ENCODE measurements at places on chromosomes 11 and 22.

GRCh38 chr11:46321757-46322156 lies 25.5 kb upstream of the DGKZ start:
- no peak for DNase-seq

- DNase-seq, result peak; percentile 65
These were observed 5.0 kb downstream of the HSPA8 start for GRCh38 chr11:123056835-123057491.

DNA sequence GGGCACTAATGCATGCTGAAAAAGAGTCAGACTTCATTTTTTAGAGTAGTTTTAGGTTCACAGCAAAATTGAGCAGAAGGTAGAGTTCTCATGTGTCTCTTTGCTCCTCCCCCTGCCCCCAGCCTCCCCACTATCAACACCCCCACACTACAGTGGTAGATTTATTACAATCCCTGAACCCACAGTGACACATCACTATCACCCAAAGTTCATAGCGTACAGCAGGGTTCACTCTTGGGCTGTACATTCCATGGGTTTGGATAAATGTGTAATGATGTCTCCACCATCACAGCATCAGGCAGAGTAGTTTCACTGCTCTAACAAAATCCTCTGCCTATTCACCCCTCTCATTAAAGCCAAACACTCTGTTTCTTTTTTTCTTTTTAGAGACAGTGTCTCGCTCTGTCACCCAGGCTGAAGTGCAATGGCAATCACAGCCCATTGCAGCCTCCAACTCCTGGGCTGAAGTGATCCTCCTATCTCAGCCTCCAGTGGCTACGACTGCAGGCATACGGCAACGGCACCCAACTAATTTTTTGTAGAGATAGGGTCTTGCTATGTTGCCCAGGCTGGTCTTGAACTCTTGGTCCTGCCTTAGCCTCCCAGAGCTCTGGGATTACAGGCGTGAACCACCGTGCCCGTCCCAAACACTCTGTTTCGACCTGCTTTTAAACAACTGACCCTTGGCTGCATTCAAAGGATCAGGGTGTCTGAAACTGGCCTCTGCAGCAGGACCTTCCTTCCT lies 4.1 kb downstream of the BEST1 start:
- DNase-seq, result peak; percentile 53

GRCh38 chr11:90434858-90435257 lies 212.0 kb upstream of the CHORDC1 start:
- DNase-seq, result no peak

DNA sequence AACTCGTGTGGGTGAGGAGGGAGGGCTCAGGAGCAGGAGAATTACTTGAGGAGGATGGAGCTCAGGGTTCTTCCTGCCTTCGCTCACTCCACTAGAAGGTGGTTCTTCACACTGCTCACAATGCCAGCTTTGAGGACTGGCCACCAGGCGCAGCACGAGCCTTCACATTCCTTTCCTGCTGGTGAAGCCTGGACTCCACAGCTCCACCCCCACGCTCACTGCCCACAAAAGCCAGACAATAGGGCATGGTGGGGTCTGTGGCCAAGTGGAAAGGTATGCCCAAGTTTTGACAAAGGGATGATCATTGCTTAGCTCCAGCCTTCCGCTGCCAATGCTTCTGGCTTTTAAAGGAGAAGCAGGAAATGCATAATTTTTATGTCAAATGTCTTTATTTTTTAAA lies 58.0 kb upstream of the FADD start:
- DNase-seq, result no peak

GRCh38 chr11:67160872-67161783 lies 42.1 kb downstream of the KDM2A start:
- DNase-seq, result no peak

- no peak for DNase-seq
These were observed 29.8 kb downstream of the MUC6 start for GRCh38 chr11:1006762-1007161.

DNA sequence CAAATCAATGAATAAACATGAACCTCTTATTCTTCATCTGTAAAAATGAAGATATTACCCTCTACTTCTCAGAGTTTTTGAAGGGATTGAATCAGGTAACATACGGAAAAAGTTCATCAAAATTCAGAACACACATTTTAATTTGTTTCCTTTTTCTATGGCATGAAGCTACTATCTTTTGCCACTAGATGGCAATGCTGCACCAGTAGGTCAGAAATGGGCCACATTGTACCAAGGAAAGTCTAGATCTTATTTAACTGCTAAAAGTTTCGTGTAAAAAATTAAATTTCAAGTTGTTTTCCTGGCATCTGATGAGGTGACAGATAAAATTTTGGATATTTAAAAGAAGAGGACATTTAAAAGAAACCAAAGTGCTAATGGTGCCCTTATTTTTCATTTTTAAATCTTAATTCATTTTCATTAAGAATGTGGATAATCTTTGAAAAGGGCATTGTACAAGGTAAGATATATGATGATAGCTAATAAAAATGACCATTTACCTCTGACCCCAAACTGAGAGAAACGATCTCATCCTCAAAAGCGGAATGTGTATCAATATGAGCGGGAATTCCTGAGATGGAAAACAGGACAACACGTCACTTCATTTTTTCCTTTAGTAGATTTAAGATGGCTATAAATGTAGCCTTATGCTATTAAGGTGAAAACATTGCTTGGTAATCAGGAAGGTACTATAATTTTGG lies 16.1 kb downstream of the ALKBH8 start:
- DNase-seq, result peak; percentile 79

- DNase-seq, result peak; percentile 80
These were observed 21.8 kb downstream of the NF2 start for GRCh38 chr22:29625090-29625825.

DNA sequence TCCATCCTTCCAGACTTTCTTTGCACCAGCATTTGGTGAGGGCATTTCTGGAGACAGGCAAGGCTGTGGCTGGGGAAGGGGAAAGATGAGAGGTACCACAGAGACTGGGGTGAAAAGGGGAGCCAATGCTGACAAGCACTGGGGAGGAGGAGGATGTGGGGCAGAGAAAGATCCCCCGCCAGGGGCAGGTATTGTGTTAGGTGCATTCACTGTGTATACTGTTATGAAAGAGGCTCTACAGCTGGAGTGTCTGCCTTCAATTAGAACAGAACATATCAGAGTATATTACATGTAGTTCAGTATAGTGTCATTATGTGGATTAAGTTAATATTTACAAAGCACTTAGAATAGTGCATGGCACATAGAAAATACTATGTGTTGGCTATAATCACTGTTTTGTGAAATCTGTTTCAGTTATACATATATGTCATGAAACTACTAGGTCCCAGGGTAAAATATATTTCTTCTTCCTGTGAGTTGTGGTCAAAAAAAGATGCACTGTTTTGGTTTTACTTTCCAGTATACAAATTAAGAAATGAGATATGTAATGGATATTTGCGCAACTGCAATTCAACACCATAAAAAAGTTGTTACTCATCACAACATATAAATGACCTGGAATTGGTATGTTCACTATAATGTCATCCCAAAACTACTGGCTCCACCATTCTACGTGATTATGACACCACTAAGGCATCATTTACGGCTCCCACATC lies 8.4 kb downstream of the MSANTD2 start:
- no peak for DNase-seq

DNA sequence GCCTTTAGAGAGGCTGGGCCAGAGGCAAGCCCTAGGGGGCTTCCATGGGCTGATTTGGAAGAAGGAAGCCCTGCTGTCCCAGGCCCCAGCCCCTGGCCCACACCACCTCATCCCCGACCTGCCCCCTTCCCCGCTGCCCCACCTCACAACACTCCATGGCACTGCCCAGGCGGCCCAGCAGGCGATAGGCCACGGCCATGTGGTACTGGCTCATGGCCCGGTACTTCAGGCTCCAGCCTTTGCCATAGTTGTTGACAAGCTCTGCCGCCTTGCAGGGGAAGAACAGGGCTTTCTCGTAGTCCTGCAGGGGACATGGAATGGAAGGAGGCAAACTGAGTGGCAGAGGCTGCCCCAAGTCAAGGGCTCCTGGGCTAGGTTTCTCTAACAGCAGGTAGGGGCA lies 6.4 kb downstream of the RAPSN start:
- no peak for DNase-seq

GRCh38 chr11:14455648-14456430 lies 43.8 kb downstream of the COPB1 start:
- no peak for DNase-seq

GRCh38 chr11:64802370-64803157 lies 450 bp downstream of the MAP4K2 start:
- no peak for DNase-seq

DNA sequence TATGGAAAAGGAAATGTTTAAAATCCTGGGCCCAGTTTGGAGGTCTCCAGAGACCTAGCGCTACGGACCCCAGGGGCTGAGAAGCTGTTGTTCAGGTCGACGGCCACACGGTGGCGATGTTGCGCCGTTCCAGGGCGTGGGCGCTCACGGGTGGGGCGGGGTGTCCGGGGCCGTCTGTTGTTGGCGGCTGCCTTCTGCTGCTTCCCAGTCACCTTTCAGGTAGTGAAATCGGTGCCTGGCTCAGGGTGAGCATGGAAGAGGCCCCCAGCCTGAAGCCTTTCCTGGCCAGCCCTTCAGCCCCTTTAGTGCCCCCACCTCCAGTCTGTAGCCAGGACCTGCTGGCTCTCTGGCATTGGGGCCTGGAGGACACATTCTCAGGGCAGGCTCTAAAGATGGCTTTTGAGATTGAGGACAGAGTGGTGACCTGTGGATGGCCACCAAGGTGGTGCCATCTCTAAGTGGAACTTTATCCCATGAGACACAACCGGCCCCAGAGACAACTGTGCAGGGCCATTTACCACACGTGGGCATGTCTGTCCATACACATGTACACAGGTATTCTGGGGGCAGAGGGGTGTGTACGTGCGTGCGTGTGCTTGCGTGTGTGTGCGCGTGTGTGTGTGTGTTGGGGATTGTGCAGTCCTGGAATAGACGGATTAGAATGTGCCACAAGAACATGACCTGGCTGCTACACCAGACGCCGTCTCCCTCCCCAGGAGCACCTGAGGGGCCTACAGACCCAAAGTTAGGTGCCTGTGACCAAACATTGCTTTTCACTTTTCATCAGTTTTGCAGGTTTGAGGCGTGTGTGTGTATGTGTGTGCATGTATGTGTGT lies 53.8 kb downstream of the ST14 start:
- DNase-seq, result peak; percentile 93

DNA sequence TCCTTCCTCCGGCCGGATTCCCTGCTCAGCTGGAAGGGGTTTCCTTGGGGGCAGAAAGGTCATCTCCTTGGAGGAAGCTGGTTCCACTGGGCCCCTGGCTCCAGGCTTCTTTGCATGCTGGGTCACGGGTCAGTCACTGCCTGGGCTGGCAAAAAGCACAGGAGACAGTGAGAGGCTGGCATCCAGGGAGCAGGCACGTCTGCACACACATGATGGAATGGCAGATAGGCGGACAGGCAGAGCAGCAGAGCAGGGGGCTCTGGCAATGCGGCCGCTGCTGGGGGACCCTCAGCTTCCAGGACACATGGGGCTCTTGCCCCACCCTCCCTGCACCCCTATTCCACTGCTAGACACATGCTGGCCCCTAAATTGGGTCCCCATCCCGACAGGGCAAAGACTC lies 40.4 kb downstream of the C11orf58 start:
- no peak for DNase-seq

GRCh38 chr11:119347242-119347641 lies 737 bp upstream of the MFRP start:
- no peak for DNase-seq

DNA sequence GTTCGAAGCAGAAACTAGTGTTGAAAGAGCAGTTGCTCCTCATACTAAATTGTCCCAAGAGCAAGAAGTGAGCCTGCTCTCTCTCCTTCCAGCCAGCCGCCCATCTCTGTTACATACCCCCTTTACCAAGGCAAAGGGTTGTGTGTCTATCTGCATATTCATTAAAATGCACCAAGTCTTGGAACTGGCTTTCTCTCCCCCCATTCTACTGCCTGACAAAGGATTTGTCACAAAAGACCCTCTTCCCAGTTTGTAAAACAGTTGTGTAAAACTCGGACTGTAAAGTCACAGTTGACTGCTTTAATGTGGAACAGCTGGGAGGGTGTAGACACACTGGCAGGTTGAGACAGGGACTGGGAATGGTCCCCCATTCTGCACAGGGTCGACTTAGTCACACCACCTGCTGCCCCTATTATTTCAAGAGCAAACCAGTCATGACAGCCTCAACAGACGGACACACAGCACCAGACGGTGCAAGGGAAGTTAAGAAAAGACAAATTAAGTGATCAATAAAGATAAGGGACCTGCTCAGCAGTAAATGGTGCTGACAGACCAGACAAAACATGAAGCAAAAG lies 60.0 kb upstream of the HTATIP2 start:
- no peak for DNase-seq

GRCh38 chr11:126485021-126485792 lies 129.7 kb downstream of the ST3GAL4 start:
- DNase-seq, result no peak

DNA sequence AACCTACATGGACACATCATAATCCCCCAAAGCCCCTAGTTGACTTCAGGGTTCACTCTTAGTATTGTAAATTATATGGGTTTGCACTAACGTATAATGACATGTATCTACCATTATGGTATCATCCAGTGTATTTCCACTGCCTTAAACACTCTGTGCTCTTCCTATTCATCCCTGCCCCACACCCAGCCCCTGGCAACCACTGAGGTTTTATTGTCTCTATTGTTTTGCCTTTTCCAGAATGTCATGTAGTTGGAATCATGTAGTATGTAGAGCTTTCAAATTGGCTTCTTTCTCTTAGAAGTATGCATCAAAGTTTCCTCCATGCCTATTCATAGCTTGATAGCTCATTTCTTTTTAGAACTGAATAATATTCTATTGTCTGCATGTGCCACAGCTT lies 16.5 kb upstream of the EIF3M start:
- DNase-seq, result no peak

- no peak for DNase-seq
These were observed 67.2 kb downstream of the MICAL3 start for GRCh38 chr22:17957204-17957603.

DNA sequence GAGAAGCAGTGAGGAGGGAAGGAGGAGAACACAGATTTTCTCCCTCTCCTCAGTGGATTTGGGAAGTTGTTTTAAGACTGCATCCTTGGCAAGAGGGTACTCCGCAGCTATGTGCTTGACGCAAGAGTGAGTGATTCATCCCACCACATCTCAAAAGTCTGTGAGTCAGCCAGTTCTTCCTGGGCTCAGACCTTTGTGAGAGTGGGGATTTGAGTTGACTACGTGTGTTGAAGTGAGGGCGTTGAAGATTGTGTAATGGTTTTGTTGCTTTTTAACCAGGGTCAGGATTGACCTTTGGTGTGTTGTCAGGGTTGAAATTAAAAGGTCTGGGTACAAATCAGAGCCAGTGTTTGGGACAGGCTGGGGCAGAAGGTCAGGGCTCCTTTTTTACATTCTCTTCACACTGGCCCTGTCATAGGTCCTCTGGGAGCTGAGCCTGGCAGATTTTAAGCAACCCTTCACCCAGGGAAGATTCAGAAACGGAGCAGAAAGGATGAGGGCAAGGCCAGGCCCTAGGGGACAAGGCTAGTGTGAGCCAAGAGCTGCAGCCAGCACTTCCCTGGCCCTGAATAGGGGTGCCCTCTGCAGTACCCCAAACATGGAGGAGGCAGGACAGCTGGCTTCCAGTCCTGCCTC lies 4.2 kb upstream of the C11orf86 start:
- peak; percentile 65 for DNase-seq

GRCh38 chr22:24592851-24593558 lies at the start of gene LRRC75B:
Gene LRRC75B (minus strand): TSS chr22:24593073. CDS start chr22:24593039, 34 bp downstream.
- DNase-seq, result peak; percentile 87

- DNase-seq, result no peak
These were observed 2.5 kb downstream of the ARHGAP32 start for GRCh38 chr11:129189646-129190045.

- no peak for DNase-seq
These were observed 22.7 kb downstream of the KIAA1671 start for GRCh38 chr22:24975125-24975640.

- DNase-seq, result no peak
These were observed 22.6 kb downstream of the POU2AF3 start for GRCh38 chr11:111320728-111321568.

- peak; percentile 84 for DNase-seq
These were observed 100.2 kb upstream of the GAL start for GRCh38 chr11:68584097-68584496.

Measured in activated CD4-positive, alpha-beta T cell treated with anti-CD3 and anti-CD28 coated beads, Interleukin-2, amount 10 ng/mL, durations not matched to agents 24 days and 14 days (primary cell).